Activated T-cell treated with anti-CD3 and anti-CD28 coated beads, Interleukin-2, amount 50 U/mL, for 72 hours (primary cell): ENCODE measurements at places on chromosomes 13 and 19. TPM values are rescaled to one million over a fixed set of nuclear protein-coding genes. Genes with fewer than 3 reads are reported as not detected.
A peak's percentile ranks its signal among the peaks of the same experiment; 100 is the strongest.

DNA sequence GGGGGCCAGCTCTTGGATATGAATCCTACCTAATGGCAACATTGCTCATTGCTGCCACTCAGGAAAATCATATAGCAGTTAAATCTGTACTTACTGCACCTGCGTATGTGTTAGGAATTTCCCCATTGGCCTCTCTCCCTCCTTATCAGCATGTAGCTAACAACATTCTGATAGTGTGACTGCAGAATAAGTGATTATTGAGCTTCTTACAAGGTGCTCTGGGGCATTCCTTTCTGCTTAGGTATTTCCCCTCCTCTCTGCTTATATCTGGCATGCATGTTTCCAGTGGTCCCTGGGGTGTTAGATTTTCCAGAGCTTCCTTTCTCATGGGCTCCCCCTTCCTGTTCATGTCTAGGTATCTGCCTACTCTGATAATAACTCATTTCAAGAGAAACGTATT, 414.1 kb upstream of the SLITRK1 start:
- no peak overlapping the region for H3K27ac ChIP-seq
- no peaks in the 10 kb centered on the region for H3K36me3 ChIP-seq
- H3K27me3 ChIP-seq, result no peaks in the 10 kb centered on the region
- no peaks in the 10 kb centered on the region for H3K4me1 ChIP-seq
- H3K4me3 ChIP-seq, result no peak overlapping the region

DNA sequence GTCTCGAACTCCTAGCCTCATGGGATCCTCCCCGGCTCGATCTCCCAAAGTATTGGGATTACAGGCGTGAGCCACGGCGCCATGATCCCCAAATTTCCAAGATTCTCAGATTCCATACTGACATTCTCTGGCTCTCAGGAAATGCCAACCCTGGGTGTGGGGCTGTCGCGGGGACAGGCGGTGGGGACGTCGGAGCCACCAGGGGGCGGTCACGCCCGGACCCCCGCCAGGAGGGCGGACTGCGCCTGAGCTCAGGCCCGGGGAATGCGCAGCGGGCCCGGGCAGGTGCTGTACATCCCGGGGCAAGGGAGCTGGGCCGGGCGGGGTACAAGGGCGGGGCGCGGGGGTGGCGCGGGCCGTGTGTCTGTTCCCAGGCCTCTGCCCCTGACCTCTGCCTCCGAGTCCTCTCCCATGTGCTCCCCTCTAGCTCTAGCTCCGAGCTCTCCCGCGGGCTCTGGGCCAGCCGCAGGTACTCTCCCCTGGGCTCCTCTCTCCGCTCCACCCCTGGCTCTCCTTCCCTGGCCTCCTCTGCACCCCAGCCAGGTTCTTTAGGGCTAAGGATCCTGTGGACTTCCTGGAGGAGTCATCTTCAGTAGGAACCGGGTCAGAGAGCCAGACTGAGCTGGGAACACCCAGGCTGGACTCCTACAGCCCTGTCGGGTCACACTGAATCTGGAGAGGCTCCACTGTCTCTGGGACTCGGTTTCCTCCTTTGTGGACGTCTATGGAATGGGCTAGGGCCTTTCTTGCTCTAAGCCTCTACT, 2.4 kb downstream of the PPP1R13L start:
- no peak overlapping the region for H3K4me3 ChIP-seq
- peak; percentile 44 for DNase-seq
- peaks cover 46% of the 10 kb centered on the region for H3K4me1 ChIP-seq
- H3K27ac ChIP-seq, result no peak overlapping the region
- peaks cover 32% of the 10 kb centered on the region for H3K27me3 ChIP-seq

DNA sequence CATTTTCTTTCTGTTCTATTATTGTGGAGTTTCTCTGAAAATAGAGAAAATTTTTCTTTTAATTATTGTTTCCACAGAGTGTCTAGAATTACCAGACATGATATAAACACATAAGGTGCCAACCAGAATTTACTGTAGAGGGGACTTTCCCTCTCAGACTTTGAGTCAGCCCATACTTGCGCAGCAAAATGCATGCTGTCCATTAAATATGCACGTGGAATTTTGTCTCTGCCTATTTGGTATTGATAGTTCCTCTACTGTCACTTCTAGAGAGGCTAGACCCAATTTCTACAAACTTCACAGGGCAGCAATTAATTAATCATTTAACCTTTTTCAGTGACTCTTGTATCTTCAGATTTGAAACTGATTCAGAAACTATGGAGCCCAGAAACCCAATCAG, 8.9 kb downstream of the ZNF93 start:
- H3K27ac ChIP-seq, result peak overlapping the region; percentile 33
- H3K27me3 ChIP-seq, result no peaks in the 10 kb centered on the region
- H3K36me3 ChIP-seq, result peaks cover 4% of the 10 kb centered on the region
- peaks cover 52% of the 10 kb centered on the region for H3K4me1 ChIP-seq

GRCh38 chr19:38057959-38058690, 151.1 kb downstream of the SIPA1L3 start:
- no peaks in the 10 kb centered on the region for H3K36me3 ChIP-seq
- DNase-seq, result no peak
- H3K4me3 ChIP-seq, result no peak overlapping the region
- no peaks in the 10 kb centered on the region for H3K27me3 ChIP-seq
- H3K4me1 ChIP-seq, result peaks cover 23% of the 10 kb centered on the region
- H3K27ac ChIP-seq, result no peak overlapping the region

GRCh38 chr13:80666782-80667552, 326.0 kb upstream of the SPRY2 start:
- H3K4me1 ChIP-seq, result no peaks in the 10 kb centered on the region
- no peak for DNase-seq
- H3K27me3 ChIP-seq, result no peaks in the 10 kb centered on the region
- no peak overlapping the region for H3K4me3 ChIP-seq
- H3K36me3 ChIP-seq, result no peaks in the 10 kb centered on the region

DNA sequence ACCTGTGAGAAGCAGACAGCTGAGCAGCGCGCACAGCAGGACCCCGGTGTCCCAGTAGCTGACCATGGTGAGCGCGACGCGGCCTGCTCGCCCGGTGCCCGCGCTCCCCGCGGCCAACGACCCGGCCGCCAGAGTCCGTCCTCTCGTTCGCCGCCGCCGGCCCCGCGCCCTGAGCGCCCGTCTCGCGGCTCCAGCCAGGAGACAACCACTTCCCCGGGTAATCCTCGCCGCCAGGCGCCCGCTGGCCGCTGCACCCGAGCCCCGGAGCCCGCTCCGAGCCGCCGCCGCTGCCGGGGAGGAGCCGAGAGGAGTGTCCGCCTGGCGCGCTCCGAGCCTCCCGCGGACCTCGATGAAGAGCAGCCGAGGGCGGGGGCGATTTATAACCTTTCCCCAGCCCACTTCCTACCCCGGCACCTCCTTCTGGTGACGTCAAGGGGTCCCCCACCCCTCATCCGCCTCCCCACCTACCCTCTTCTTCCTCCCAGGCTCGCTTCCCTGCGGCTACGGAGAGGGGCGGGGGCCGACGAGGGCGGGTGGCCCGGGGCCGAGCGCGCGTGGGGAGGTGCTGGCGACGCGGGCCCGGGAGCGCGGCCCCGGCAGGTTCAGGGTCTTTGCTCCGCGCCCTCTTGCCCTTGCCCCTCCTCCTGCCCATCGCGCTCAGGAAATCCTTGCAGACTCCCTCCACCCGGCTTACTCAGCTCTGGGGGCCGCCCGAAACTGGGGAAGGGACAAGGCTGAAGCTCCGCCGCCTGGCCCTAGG, at the start of gene FLT1:
TSS of gene FLT1 (minus strand) at position 351 of the 760 bp plus-strand sequence. CDS start at position 66, 285 bp downstream.
- H3K27me3 ChIP-seq, result peaks cover 25% of the 10 kb centered on the region
- peaks cover 5% of the 10 kb centered on the region for H3K36me3 ChIP-seq
- no peak within 1 kb of the TSS for H3K27ac ChIP-seq
- peak within 1 kb of the TSS; percentile 95 for H3K4me3 ChIP-seq
- H3K4me1 ChIP-seq, result peaks cover 51% of the 10 kb centered on the region
- DNase-seq, result peak; percentile 62

- H3K27ac ChIP-seq, result no peak overlapping the region
- H3K27me3 ChIP-seq, result no peaks in the 10 kb centered on the region
- DNase-seq, result no peak
- H3K36me3 ChIP-seq, result no peaks in the 10 kb centered on the region
- H3K4me1 ChIP-seq, result peaks cover 22% of the 10 kb centered on the region
Observed at GRCh38 chr19:49129238-49129583, 9.9 kb downstream of the PPFIA3 start.

DNA sequence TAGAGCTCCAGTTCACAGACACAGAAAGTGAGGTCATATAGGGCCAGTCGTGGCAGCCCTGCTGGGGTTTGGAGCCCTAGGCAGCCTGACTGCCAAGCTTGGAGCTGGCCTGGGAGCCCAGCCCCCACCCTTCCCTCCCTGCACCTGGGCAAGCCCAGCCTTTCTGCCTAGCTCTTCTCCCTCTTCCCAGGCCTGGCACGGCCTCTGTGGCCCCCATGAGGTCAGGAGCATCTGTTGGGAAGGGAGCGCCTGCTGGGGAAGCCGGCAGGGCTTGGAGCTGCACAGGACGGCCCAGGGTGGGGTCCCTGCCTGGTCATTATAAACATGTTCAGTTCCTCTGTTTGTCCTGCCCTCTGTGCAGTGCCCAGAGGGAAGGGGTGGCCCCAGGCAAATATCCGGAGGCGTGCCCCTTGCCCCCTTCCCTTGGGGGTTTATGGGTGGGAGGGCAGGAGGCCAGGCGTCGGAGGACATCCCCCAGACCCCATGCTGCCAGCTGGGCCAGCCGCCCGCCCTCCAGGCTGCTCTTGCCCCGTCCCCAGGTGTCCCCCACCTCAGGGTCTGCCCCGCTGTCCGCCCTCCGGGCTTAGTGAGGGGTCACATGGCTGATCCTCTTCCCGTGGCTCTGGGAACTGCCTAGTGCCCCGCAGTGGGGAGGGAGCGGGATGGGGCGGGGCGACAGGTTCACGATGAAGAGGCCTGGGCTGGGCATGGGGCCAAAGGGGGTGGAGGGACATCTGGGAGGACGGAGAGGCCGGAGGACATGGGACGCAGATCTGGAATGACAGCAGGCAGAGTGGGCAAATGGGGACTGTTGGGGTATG, 30.0 kb upstream of the NCCRP1 start:
- no peak overlapping the region for H3K27ac ChIP-seq
- no peak for DNase-seq
- no peaks in the 10 kb centered on the region for H3K27me3 ChIP-seq
- H3K4me1 ChIP-seq, result peaks cover 12% of the 10 kb centered on the region
- no peaks in the 10 kb centered on the region for H3K36me3 ChIP-seq
- no peak overlapping the region for H3K4me3 ChIP-seq

The CDC42EP5 gene
- total RNA-seq, result not detected

The RASGRP4 gene
- total RNA-seq, result 11.3 TPM

The CYP4F8 gene
- not detected for total RNA-seq

The RNF17 gene
- total RNA-seq, result 0.65 TPM

The NLRP7 gene
- not detected for total RNA-seq
